Psoas muscle (tissue), 8 donors: ENCODE measurements at places on chromosomes 7 and 10. TPM values are rescaled to one million over a fixed set of nuclear protein-coding genes. Genes with fewer than 3 reads are reported as not detected.

DNA sequence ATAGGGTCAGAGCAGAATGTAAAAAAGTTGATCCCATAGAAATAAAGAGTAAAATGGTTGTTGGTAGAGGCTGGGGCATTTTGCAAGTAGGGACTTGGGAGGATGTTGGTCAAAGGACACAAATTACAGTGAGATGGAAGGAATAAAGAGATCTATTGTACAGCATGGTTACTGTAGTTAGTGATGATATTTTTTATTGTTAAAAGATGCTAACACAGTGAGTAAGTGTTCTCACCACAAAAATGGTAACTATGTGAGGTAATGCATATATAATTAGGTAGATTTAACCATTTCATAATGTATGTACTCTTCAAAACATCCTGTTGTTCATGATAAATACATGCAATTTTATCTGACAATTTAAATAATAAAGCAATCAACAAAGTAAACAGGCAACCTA is 280.7 kb upstream of the MAGI2 start:
- no peak overlapping the region for H3K4me3 ChIP-seq
- no peak overlapping the region for H3K27ac ChIP-seq
- no peaks in the 10 kb centered on the region for H3K27me3 ChIP-seq
- DNase-seq = no peak
- H3K36me3 ChIP-seq = no peaks in the 10 kb centered on the region

DNA sequence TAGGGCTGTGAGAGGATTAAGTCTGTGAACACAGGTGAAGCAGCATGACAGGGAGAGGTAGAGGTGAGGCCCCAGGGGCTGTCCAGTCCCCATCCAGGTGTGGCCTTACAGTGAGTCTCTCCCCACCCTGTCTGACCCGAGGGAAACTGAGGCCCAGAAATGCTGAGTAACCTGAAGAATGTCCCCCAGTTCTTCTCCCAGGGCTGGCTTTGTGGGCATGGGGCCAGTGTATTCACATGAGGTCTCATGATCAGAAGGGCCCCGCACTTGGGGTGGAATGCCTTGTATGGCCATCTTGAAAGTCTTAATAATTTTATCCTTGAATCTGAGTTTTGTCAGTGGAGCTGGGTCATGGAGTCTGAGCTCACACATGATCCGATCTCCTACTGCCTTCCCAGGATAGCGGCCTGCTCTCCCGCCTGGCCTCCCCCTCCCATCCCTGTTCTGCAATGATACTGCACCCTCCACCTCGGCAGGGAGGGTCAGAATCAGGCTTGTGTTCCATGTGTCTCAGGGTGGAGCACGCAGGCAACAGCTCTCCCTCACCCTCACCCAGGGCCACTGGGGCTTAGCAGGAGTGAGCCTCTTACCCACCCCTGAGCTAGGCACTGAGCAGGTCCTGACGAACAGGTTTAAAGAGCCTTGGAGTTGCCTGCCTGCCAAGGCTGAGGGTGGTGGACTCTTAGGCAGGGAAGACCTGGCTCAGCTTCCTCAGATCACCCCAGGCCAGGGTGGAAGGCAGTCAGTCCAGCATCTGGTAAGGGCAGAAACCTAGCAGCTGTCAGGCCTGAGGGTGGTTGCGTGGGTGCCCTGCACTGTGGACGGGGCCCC is 41.4 kb upstream of the NPFFR1 start:
- H3K4me3 ChIP-seq = no peak overlapping the region
- H3K36me3 ChIP-seq = peaks cover 10% of the 10 kb centered on the region
- DNase-seq = no peak
- no peaks in the 10 kb centered on the region for H3K27me3 ChIP-seq
- peaks cover 37% of the 10 kb centered on the region for H3K4me1 ChIP-seq

DNA sequence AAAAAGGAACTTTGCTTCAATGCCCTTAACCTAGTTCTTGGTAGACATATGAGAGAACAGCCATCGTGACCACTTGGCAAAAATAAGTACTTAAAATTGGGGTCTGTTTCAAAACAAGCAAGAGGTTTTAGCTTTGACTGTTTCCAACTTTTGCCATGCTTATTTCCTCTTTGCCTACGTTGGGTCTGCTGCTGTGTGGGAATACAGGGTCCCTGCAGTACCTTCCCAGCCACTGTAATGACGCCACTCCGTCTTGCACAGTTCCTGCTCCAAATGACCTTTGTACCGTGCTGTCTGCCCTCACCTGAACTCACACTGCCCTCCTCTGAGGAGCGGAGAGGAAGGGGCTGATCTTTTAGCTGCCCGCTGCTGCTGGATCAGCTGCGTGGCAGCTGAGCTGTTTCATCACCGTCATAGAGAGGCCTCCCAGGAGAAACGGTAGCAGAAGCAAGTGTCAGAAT is 133.1 kb downstream of the MAPK8 start:
- H3K27me3 ChIP-seq = no peaks in the 10 kb centered on the region
- no peak overlapping the region for H3K4me3 ChIP-seq
- H3K36me3 ChIP-seq = peaks cover 31% of the 10 kb centered on the region
- H3K27ac ChIP-seq = no peak overlapping the region

GRCh38 chr7:23467806-23468525 is 2.3 kb downstream of the IGF2BP3 start:
- H3K27me3 ChIP-seq = peaks cover 40% of the 10 kb centered on the region
- no peak for DNase-seq
- peak overlapping the region; percentile 58 for H3K4me3 ChIP-seq
- no peaks in the 10 kb centered on the region for H3K36me3 ChIP-seq

GRCh38 chr7:69775231-69775771 is 177.0 kb downstream of the AUTS2 start:
- no peaks in the 10 kb centered on the region for H3K36me3 ChIP-seq
- DNase-seq = no peak
- no peak overlapping the region for H3K4me3 ChIP-seq
- H3K4me1 ChIP-seq = peaks cover 6% of the 10 kb centered on the region
- H3K27me3 ChIP-seq = no peaks in the 10 kb centered on the region

- no peak for DNase-seq
- H3K4me3 ChIP-seq = no peak overlapping the region
- H3K36me3 ChIP-seq = no peaks in the 10 kb centered on the region
- H3K27ac ChIP-seq = no peak overlapping the region
- no peaks in the 10 kb centered on the region for H3K4me1 ChIP-seq
- no peaks in the 10 kb centered on the region for H3K27me3 ChIP-seq
These were observed 261.6 kb downstream of the TWIST1 start for GRCh38 chr7:18855796-18856195.

GRCh38 chr7:117005449-117005848 is 52.1 kb downstream of the ST7 start:
- DNase-seq = no peak
- H3K36me3 ChIP-seq = no peaks in the 10 kb centered on the region
- H3K27ac ChIP-seq = no peak overlapping the region

GRCh38 chr10:14837003-14837756 is 657 bp downstream of the CDNF start:
- H3K27me3 ChIP-seq = no peaks in the 10 kb centered on the region
- no peak for DNase-seq
- H3K4me1 ChIP-seq = peaks cover 18% of the 10 kb centered on the region
- H3K27ac ChIP-seq = peak overlapping the region; percentile 97
- H3K36me3 ChIP-seq = peaks cover 7% of the 10 kb centered on the region

GRCh38 chr7:155358066-155358947 is 60.6 kb downstream of the INSIG1 start:
- H3K4me3 ChIP-seq = no peak overlapping the region
- no peaks in the 10 kb centered on the region for H3K36me3 ChIP-seq
- DNase-seq = no peak
- peaks cover 25% of the 10 kb centered on the region for H3K27me3 ChIP-seq
- H3K4me1 ChIP-seq = no peaks in the 10 kb centered on the region
- no peak overlapping the region for H3K27ac ChIP-seq

GRCh38 chr7:3162289-3162688 is 118.6 kb upstream of the CARD11 start:
- no peak overlapping the region for H3K27ac ChIP-seq
- no peaks in the 10 kb centered on the region for H3K4me1 ChIP-seq
- no peaks in the 10 kb centered on the region for H3K36me3 ChIP-seq

- H3K27me3 ChIP-seq = no peaks in the 10 kb centered on the region
- DNase-seq = no peak
- H3K4me1 ChIP-seq = no peaks in the 10 kb centered on the region
- H3K4me3 ChIP-seq = no peak overlapping the region
- H3K27ac ChIP-seq = no peak overlapping the region
These were observed 23.8 kb upstream of the STN1 start for GRCh38 chr10:103941801-103942200.

DNA sequence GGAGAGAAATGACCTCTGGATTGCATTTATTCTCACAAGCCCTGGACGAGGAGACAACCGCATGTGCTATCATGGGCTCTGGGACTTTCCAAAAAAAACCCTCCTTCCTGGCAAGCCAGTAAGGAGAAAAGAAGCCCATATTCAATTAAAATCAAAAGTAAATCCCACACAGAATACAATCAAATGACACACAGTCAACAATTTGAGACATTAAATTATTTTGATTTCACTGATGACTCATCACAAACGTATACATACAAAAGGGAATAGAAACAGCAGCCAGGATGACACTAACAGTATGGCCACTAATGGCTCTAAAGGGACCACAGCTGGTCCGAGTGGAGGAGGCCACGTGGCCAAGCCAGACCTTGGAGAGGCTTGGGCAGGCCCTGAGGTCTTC is 24.9 kb downstream of the LRRC20 start:
- H3K4me3 ChIP-seq = no peak overlapping the region
- H3K27ac ChIP-seq = peak overlapping the region; percentile 14
- peaks cover 11% of the 10 kb centered on the region for H3K4me1 ChIP-seq

- no peak overlapping the region for H3K27ac ChIP-seq
- DNase-seq = no peak
- no peaks in the 10 kb centered on the region for H3K36me3 ChIP-seq
- no peaks in the 10 kb centered on the region for H3K4me1 ChIP-seq
These were observed 13.9 kb downstream of the PAX2 start for GRCh38 chr10:100759331-100759730.

The PMPCB gene
- total RNA-seq = 47.4 TPM

The SH2D4B gene
- not detected for total RNA-seq

The SUN3 gene
- not detected for total RNA-seq

The SMKR1 gene
- 0.22 TPM for total RNA-seq

The EBLN1 gene
- not detected for total RNA-seq

The RBM28 gene
- total RNA-seq = 28.7 TPM

The CYP2C18 gene
- not detected for total RNA-seq

The FAM24B gene
- not detected for total RNA-seq
